ENCODE measurements at places on chromosomes 12 and 14.

GRCh38 chr12:106682594-106683234 lies 91.8 kb upstream of the RIC8B start:
- DNase-seq, result no peak

GRCh38 chr12:51522696-51523095 lies 68.3 kb upstream of the SCN8A start:
- no peak for DNase-seq

- no peak for DNase-seq
Observed at GRCh38 chr12:82937151-82937550, 250.4 kb downstream of the TMTC2 start.

GRCh38 chr14:98175436-98175835 lies 1096.6 kb downstream of the BCL11B start:
- no peak for DNase-seq

GRCh38 chr12:45732936-45733335 lies 3.4 kb downstream of the ARID2 start:
- no peak for DNase-seq

GRCh38 chr12:102498471-102498870 lies 18.1 kb upstream of the IGF1 start:
- no peak for DNase-seq

- no peak for DNase-seq
Observed at GRCh38 chr12:22190969-22191368, 143.5 kb downstream of the ST8SIA1 start.

- DNase-seq, result no peak
Observed at GRCh38 chr12:44379831-44380230, 496.3 kb downstream of the NELL2 start.

GRCh38 chr12:46777587-46777986 lies 48.2 kb downstream of the SLC38A4 start:
- no peak for DNase-seq

GRCh38 chr12:105220150-105220928 lies 15.6 kb downstream of the APPL2 start:
- no peak for DNase-seq

GRCh38 chr12:54479421-54479820 lies 6.0 kb upstream of the GTSF1 start:
- DNase-seq, result no peak

DNA sequence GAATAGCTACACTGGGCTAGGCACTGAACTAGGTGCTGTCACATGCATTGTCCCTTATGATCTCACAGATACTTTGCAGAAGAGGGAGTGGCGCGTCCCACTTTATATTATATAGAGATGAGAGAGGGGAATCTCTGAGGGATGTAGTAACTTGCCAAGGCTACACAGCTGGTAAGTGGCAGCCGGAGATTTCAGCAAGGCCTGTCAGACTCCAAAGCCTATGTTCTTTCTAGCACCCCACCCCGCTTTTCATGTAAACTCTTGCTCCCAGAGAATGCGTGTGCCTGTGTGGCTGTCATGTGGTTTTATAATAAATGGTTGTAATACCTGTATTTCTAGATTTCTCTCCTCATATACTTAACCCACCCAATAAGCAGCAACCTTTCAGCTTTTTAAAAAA lies 39.1 kb downstream of the WDR20 start:
- no peak for DNase-seq

DNA sequence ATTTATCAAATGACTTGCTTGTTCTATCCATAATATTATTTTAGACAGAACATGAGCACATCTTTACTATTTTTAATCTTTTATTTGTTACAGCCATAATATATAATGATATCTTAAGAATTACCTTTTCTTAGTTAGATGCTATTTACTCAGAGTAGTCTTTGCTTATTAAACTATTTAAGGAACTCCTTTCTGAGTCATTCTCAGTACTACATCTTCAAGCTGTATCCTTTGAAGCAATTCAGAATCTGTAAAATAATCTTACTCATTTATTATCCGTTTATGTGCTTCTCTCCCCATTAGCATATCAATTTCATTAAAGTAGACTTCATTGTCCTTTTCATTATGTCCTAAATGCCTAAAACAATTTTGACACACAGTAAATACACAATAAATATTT lies 240.4 kb upstream of the FAR2 start:
- no peak for DNase-seq

GRCh38 chr12:90028635-90029051 lies 320.0 kb upstream of the ATP2B1 start:
- no peak for DNase-seq

DNA sequence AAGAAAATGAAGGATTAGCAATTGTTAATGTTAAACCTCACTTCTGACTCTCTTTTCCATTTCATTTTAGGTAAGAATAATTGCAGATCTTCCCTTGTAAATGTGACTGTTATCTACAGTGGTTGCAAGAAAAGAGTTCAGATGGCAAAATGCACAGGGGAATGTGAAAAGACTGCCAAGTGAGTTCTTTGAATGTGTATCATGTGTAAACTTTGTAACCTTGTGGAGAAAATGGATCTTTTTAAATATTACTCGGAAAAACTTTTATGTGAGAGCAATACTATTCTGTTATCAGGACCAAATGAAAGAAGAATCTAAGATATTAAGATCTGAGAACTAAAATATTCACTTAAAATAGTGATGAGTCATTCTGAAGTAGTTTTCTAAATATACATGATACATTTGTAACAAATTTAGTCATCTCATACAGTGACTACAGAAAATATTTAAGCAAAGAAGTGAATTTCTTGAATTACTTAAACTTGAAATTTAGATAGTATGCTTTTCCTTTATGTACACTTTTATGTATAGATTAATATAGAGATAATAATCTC lies 122.5 kb upstream of the CNTN1 start:
- DNase-seq, result no peak

DNA sequence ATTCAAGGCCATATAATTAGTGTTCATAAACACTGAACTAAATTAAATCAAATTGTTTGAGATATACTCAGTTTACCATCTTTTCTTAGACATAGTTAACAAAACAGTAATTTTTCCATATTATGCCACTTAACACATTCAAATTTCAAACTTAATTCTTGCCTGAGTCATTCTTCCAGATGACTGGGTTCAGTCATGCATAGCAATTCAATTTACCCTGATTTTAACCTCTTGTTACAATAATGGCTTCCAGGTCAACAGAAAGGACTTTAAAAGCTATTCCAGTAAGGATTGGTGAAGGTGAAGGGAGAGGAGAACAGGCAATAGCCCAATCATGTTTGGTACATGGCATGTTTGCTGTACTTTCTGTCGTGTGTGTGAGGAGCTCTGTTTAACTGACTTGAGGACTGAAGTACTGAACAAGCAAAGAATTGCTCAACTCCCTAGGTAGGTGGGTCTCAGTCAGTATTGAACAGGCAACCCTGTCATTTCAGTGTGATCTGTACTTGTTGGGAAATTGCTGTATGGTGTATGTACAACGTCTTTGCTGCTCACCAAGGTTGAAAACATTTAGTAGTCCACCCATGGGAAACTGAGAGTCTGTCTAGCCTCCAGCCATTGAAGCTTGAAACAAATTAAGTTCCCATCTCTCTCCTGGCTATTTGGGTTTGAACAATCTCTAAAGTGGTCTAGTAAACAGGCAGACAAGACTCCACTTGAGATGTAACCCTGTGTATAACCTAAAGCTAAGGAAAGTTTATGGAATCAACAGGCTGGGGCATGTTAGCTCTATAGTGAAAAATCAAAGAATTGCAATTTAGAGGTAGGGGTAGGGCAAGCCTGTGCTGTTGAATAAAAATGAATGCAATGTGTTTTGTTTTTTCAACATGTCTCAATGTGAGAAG lies 327.2 kb downstream of the BTG1 start:
- DNase-seq, result no peak

DNA sequence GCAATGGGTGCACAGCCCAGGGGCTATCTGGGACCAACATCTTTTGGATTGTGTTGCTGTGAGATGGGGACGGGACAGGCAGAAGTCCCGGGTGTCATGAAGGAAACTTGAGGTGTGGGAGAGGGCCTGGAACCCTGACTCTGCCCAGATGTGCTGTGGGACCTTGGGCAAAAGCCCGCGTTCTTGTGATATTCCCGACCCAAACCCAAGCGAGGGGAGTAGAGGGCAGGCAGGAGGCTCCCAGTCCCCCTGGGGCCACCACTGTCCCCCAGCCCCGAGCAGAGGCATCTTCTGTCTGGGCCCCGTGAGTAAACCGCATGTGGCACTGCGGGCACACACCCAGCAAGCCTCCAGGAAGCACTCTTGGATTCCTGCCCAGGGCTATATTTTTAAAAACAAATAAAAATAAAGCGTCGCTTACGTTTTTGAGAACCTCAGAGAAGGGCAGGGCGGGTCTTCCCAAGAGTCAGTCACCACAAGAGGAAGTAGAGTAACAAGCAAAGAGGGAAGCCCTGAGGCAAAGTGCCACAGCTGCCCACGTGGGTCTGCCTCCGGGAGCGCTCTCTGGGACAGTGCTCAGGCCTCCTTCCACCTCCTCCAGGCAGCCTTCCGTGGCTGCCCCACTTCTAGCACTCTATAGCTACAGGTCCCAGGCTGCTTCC lies 39.5 kb downstream of the BEGAIN start:
- no peak for DNase-seq

DNA sequence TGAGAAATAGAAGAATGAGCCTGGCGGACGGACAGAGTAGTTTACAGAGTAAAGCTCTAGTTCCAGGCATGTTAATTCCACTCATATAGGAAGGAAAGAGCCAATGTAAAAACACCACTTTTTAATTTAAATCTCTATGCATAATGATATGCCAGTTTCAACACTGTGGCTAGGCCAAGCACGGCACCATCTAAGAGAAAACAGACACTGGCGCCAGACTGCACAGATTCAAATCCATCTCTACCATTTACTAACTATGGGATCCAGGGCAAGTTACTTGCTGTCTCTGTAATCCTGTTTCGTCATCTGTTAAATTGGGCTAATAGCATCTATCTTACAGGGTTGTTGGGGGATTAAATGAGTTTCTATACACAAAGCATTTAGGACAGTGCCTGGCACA lies 27.5 kb downstream of the RMST start:
- DNase-seq, result no peak

GRCh38 chr14:99321955-99322730 lies 50.1 kb upstream of the BCL11B start:
- no peak for DNase-seq

- no peak for DNase-seq
Observed at GRCh38 chr14:85421186-85421877, 108.6 kb upstream of the FLRT2 start.

DNA sequence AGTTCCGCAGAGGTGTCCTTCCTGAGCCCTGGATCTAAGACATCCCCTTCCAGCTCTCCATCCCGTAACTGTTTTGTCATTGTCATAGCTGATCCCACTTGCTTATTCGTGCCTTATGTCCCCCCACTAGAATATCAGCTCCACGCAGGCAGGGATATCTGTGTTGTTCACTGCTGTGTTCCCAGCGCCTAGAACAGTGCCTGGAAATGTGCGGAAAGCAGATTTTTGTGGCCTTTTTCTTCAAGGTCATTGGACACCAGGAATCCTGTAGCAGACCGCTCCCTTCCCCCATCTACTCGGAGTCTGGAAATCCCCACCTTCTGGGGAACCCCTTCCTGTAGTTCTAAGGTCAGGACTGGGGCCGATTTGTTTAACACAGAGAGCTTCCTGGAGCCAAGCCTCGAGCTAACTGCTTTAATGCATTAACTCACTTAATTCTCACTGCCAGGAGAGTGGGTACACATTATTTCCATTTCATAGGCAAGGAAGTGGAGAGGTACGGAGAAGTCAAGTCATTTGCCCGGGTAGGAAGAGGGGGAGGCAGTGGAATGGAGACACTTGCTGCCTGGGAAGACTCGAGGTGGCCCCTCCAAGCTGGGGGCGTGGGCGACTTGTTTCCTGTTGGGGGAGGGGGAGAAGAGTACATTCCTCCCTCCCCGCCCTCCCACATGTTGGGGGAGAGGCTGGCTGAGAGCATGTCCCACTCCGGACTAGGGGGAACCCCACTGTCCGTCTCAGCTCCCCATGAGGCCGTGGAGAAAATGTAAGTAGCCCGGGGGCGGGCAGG lies 1.2 kb upstream of the SH2B3 start:
- peak; percentile 36 for DNase-seq

DNA sequence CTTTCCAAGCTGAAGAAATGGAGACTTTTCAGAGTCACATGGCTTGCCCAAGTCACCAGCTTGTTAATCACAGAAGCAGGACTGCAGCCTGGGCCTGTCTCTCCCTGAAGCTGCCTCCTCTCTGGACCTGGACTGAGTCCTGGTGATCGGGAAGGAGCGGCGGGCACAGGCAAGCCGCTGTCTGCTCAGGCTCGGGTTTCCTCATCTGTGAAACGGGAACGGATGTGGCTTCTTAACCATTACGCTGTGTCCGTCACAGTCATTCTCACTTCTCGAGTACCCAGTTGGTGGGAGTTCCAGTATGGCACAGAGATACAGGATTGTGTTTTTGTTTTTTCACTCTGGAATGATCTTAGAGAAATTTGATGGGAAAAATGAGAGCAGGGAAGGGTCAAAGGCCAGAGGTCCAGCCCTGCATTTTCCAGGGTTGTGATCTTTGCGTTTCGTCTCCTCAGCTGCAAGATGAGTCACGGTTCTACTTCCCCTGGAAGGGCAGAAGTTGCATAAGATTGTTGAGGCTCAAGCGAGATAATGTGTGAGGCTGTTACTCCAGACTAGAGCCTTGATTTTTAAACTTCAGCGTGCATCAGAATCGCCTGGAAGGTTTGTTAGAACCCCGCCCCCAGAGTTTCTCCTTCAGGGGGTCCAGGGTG lies 7.6 kb upstream of the LRTM2 start:
- no peak for DNase-seq

- no peak for DNase-seq
Observed at GRCh38 chr12:115640929-115641328, 636.6 kb downstream of the MED13L start.

GRCh38 chr14:53148671-53149070 lies 4.5 kb downstream of the DDHD1 start:
- DNase-seq, result no peak

All from activated B cell treated with CpG ODN at 0.5 μM for 24 hours (primary cell).